ENCODE measurements at places on chromosomes 7 and 10.

GRCh38 chr10:130026670-130027456 lies 62.8 kb upstream of the EBF3 start:
- DNase-seq: no peak

GRCh38 chr10:78981970-78982281 lies 86.8 kb upstream of the ZMIZ1 start:
- DNase-seq: no peak

GRCh38 chr7:44982535-44982923 lies 3.7 kb upstream of the MYO1G start:
- no peak for DNase-seq

DNA sequence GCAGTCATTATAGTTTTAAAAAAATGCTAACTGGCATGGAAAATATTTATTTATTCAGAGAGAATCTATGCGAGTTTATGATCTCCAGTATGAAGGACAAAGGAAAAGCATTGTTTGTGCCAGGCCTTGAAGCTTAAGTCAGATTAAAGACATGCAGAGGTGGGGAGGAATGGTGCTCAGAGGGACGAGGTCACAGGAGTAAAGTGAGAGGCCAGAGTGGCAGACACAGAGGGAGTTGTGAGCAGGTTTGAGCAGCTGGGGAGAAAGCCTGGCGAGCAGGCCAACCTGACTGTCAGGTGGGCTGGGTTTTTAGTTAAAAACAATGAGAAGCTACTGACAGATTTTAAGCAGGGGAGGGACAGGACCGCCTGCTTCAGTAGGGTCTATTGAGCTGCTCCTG lies 6.8 kb upstream of the CCNY start:
- DNase-seq: no peak

DNA sequence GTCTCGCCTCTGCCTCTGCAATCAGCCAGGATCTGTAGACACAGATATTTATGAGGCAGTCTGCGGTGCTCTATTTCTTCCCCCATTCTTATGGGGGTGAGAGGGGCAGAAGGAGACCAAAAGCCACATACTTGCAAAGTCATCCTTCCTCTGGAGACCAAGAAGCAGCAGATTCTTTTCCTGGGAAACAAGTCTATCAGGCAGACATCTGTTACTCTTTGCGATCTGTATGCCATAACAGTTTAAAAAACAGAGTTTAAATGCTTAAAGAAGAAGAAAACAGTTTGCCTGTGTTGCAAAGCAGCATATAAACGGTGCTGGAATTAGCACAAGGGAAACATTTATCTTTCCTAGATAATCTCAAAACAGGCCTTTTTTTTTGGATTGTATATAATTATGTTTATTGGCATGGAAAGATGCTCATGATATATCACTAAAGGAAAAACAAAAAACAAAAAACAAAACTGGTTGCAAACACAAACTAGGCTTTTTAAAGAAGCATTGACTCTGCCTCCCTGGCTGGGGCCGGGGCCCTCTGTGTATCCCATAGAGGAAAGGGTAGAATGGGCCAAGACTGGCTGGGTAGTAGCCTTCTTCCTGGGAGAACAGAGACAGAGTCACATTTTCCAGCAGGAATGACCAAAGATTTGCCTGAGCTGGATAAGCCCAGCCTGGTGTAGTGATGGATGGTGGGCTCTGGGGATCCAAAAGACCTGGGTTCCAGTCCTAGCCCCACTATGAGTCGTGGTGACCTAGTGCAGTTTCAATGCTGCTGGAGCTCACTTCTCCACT lies 50.4 kb downstream of the RGS10 start:
- DNase-seq: no peak

- DNase-seq: no peak
Measured at GRCh38 chr10:86520871-86521677, 518 bp downstream of the WAPL start.

GRCh38 chr7:103731169-103731568 lies 258.3 kb downstream of the RELN start:
- DNase-seq: no peak

GRCh38 chr10:49831352-49832035 lies 69.4 kb upstream of the OGDHL start:
- DNase-seq: no peak

- no peak for DNase-seq
Measured at GRCh38 chr10:121059351-121059750, 208.2 kb downstream of the WDR11 start.

DNA sequence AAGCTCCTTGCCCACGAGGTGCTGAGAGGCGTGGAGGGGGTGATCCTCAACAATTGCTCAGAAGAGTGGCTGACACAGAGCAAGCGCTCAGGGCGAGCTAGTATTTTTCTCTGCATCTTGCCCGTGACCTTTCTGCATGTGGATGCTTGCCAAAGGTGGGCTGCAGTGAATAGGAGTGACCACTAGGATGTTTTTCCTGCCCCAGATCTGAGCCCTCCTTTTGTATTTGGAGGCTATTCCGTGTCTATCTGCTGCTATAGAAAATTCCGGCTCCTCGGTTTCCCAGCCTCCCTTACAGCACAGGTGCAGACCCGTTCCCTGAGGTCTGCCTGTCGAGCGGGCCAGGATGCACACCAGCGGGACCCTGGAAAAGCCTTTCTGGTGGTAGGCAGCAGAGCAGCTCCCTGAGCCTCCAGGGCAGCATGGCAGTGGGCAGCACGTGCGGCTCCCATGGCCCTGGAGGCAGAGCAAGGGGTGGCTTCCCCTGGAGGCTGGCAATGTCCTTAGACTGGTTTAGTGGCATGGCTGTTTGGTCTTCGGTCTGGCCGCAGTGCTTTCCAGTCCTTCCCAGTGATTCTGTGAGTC lies 145.1 kb upstream of the PCBD1 start:
- DNase-seq: no peak

- no peak for DNase-seq
Measured at GRCh38 chr7:265192-265997, 24.6 kb upstream of the FOXL3 start.

DNA sequence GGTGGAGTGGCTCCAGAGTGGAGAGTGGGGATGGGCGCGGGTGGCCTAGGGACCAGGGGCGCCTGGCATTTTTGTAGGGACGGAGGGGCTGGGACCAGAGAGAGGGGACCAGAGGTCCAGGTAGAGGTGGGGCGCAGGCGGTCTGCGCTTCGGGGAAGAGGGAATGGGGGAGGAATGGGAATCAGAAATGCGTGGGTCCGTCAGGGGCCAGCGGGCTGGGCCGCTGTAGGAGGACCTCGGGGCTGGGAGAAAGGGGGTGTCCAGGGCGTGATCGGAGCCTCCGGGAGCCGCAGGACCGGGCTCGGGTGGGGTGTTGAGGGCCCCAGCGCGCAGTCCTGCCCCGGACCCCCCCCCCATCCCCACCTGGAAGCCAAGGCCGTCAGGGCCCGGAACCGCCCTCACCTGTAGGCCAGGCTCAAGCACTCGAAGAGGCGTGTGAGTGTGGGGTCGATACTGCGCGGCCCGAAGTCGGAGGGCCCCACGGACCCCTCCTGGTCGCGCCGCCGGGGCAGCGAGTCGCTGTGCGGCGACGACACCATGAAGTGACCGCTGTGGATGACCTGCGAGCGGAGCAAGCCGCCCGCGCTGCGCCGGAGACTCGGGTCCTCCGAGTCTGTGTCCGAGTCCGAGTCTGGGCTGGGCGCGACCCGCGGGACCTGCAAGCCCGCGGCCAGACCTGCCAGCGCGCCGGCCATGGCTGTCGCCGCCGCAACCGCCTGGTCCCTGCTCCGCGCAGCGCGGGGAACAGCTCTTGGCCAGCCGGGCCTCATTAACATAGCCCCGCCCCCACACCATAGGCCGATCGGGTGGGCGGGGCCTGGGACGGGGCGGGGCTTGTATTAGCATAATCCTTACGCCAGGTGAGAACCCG lies at the start of gene MLXIPL:
MLXIPL (minus strand) TSS at position 725 of the 871 bp plus-strand sequence; CDS start at position 695, 30 bp downstream.
- DNase-seq: peak; percentile 29

Data from activated CD4-positive, CD25-positive, alpha-beta regulatory T cell (primary cell).